GM20000 (cell line): ENCODE measurements at places on chromosomes 16 and 17.

GRCh38 chr16:20838240-20838639 lies 31.9 kb downstream of the REXO5 start:
- DNase-seq, result no peak

- no peak for DNase-seq
Measured at GRCh38 chr17:39661744-39662541, 3.2 kb upstream of the TCAP start.

- no peak for DNase-seq
Measured at GRCh38 chr16:62254847-62255246, 218.6 kb upstream of the CDH8 start.

- no peak for DNase-seq
Measured at GRCh38 chr16:12295395-12295794, 318.9 kb downstream of the SNX29 start.

- no peak for DNase-seq
Measured at GRCh38 chr16:81280393-81280792, 34.4 kb upstream of the GAN start.

- DNase-seq, result no peak
Measured at GRCh38 chr17:31811101-31811500, 47.9 kb downstream of the COPRS start.

- DNase-seq, result no peak
Measured at GRCh38 chr17:79830303-79830702, 8.9 kb downstream of the CBX4 start.

DNA sequence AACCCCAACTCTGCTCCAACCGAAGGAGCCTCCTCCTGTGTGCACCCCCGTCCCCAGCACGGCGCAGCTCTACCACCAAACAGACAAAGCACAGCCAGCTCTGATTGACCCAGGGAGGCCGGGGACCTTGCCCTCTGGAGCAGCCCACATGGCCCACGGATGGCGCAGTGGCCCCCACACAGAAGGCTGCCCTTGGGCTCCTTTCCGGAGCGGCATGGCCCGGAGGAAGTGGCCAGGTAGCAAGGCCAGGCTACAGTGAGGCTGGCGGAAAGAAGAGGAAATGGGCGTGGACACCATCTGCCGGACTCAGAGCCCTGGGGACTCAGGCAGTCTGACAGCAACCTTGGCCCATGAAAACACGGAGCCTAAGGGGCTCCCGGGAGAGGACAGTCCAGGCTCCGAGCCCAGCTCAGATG lies 19.9 kb upstream of the ZC3H18 start:
- DNase-seq, result no peak

- DNase-seq, result no peak
Measured at GRCh38 chr16:52929478-52930400, 123.0 kb downstream of the CHD9NB start.

DNA sequence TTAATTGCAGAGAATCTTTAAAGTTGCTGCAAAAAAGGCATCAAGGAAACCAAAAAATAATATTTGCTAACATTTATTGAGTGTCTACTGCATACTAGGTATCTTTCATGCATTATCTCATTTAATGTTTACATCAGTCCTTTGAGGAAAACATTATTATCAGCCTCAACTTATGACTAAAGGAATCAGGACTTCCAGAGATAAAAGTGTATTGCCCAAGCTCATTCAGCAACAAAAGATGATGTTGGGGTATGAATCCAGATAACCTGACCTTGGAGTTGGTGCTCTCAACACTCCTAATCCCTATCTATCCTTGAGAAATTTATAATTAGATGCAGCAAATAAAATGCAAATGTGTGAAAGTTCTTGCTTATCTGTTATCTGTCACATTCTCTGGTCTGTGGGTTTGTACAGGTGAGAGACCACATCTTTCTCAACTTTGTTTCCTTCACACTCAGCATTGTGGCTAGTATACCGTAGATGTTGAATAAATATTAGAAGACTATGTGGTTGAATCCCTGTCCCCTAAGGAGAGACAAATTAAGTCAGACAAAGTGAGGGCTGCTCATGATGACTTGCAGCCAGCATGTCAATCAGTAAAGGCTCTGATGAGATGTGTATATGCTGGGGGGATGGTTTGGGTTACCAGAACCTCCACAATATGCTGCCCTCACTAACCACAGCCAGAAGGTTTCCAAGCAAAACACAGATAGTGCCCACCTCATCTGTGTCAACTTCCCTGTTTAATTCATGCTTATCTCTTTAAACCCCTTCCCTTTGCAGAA lies 82.6 kb downstream of the NOG start:
- no peak for DNase-seq

DNA sequence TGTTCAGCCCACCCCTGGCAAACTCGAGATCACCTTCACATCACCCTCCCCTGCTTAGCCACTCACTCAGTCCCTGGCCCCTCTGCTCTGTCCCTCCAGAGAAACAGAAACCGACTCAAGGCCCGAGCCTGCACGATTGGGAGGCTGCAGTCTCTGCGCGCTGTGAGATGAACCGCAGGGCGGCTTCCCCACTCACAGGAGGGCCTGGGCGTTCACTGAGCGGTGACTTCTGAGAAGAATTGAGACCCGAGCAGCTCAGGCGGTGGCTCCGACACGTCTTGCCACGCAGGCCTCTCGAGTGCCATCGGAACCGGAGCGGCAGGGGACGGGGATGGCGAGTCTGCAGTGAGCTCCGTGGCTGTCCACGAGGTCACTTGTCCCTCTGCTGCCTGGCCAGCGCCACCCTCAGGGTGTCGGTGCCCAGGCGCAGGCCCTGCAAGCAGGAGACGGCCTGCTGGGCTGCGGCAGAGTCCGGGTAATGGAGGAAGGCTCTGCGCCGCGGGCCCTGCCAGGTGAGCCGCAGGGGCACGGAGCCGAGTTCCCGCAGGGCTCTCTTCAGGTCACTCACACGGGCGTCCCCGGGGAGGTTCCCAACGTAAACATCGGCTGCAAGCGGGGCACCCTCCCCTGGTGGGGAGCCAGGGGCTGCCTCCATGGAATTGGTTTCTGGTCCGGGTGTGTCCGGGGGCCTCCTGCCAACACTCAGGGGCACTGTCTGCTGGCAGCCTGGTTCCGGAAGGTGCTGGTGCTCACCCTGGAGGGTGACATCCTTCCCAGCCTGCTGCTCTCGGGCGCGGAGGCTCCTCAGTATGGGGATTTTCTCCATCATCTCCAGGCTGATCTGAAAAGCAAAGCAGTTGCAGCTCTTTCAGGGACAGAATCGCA lies 21.6 kb downstream of the FOXF1 start:
- DNase-seq, result no peak

DNA sequence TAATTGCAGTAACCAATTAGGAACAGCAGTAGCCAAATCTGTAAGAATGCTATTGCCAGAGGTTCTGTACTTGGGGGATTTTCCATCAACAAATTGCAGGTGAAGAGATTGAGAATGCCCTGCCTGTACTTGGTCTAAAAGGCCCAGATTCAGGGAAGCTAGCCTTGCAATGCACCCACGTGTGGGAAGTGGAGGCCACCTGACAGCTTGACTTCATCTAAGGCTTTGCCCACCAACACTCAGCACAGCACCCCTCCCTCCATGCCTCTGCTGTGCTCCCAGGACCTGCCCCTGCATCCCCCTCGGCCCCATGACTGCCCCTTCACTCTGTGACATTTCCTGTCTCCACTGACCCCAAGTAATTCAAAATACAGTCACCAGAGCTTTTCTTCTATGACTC lies 79.1 kb upstream of the CDH5 start:
- no peak for DNase-seq

- no peak for DNase-seq
Measured at GRCh38 chr16:85057948-85058347, 30.4 kb downstream of the KIAA0513 start.

- DNase-seq, result no peak
Measured at GRCh38 chr17:13558588-13558987, 43.1 kb downstream of the HS3ST3A1 start.

- no peak for DNase-seq
Measured at GRCh38 chr16:1548233-1548632, 14.8 kb downstream of the TMEM204 start.

DNA sequence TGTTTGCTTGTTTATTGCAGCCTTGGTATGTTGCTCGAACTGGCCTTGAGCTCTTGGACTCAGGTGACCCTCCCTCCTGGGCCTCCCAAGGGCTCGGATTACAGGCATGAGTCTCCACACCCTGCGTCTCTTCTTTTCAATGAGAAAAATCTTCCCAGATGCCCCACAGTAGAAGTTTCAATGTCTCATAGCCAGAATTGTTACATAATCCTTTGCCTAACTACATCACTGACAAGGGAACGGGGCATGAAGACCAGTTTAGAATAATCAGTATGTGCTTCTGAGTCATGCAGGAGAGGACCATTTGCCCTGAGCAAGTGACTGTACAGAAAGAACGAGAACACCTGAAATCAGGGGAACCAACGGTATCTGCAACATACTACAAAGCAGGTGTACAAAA lies 61.9 kb upstream of the RBBP6 start:
- DNase-seq, result no peak

DNA sequence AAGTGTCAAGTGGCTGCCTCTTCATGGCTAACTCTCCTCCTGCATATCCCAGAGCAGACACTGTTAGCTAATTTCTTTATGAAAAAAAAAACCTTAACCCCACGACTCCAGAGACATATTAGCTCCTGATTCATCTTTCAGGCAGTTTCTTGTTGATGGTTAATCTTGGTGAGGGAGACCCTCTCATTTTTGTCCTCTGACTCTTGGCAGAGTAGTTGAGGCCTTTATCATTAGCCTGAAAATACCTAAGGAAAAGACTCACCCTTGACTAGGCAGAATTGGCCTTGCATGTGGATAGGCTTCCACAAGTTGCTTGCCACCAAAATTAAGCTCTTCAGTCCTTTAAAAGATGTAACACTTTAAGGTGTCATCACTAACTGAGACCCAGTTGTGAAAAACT lies 4.0 kb downstream of the CRYBA1 start:
- DNase-seq, result no peak

DNA sequence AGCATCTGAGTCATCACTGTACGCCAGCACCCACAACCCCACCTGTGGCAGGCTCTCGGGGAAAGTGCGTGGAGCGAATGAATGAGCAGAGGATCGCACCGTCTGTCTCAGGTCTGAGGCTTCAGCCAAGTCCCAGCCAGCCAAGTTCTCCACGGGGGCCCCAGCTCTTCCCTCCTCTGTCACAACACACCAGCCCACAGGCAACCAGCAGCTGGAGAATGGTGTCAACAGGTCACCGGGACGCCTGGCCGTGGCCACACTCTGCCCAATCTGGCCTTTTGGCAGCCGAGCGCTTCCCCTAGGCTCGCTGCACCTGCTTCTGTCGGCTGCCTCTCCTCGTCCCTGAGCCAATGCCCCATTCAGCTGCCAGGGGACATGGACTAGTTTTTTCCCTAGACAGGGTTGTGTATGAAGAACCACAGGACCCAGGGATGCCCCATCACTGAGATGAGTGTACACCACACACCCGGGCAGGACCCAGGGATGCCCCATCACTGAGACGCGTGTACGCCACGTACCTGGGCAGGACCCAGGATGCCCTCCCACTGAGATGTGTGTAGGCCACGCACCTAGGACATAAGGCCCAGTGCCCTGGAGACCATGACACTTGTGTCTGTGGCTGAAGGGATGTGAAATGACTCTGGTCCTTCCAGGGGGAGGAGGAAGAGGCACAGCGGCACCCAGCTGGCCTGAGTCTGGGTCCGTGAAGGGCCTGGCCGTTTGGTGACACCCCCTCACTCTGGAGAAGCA lies 52.8 kb downstream of the ABR start:
- no peak for DNase-seq

DNA sequence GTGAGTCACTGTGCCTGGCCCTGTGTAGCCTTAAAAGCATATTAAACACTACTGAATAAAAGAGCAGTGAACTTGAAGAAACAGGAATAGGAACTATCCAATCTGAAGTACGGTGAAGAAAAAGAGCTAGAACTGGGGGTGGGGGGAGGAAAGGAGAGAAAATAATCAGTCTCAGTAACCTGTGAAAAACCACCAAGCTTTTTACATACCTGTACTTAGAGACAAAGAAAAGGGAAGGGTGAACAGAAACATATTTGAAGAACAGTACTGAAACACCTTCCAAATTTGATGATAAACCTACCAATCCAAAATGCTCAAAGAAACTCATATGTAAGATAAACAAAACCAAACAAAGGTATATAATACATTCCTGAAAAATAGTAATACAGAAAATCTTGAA lies 77.5 kb downstream of the USP32 start:
- peak; percentile 34 for DNase-seq

GRCh38 chr17:10899281-10899680 lies 61.4 kb upstream of the PIRT start:
- DNase-seq, result no peak

- DNase-seq, result peak; percentile 18
Measured at GRCh38 chr17:57537524-57538410, 207.3 kb downstream of the CCDC182 start.

- DNase-seq, result no peak
Measured at GRCh38 chr17:27997044-27997401, 45.5 kb upstream of the NLK start.

DNA sequence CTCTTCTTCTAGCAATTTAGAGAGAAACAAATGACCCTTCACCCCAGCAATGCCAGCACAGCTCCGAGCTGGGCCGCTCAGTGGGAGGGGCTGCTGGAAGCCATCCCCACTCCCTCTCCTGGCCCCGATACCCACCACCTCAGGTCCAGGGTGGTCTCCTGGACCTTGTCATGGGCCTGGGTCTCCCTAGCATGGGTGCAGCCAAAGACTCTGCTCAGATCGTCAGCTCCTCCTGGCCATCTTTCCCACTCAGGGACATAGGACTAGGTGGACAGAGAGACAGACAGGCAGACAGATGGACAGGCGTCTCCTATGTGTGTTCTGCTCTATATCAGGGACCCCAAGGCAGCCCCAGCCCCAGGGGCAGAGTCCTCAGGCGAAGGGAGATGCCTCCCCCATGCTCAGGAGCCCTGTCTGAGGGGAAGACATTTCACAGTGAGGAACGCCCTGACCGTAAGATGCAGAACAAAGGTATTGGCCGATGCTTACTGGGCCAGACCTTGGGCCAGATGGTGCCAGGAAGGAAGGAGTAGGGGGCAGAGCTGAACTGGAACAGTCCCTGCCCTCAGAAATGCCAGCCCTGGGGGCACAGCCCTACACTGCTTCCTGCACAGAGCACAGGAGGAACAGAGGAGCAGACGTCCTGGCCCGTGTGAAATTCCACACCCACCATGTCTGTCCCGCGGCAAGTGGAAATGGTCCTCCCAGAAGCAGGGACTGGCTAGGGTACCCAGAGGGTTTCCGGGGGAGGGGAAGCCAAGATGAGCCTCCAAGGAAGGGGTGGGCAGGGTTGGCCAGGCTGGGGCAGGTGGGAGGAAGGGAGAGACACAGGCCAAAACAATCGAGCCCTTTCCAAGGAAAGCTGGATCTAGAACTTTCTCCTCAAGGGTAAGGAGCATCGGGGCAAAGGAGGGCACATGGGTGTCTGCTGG lies 13.0 kb downstream of the PITPNM3 start:
- no peak for DNase-seq

DNA sequence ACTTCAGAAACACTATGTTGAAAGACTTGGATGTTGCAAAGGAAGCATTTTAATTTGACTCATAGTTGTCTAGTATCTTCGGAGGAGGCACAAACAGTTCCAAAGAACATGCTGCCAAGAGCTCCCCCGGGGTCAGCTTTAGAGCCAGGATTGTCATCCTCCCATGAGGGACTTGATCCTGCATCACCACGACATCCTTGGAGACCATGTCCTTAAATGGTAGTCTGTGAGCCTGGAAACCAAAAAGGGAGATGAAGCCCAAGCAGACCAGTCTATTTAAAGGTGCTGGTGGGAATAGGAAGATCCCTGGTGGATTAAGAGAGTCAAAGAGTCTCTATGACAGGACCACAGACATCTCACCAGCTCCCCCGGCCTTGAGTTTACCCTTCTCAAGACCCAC lies 33.3 kb upstream of the DYNLRB2 start:
- no peak for DNase-seq

- DNase-seq, result no peak
Measured at GRCh38 chr16:31177136-31177535, 2.8 kb upstream of the FUS start.

- no peak for DNase-seq
Measured at GRCh38 chr16:20380782-20381181, 23.8 kb downstream of the PDILT start.
